Hematopoietic multipotent progenitor cell treated with erythropoietin and hydrocortisone succinate and interleukin-3 and kit ligand, for 4 days (in vitro differentiated cells): ENCODE measurements at places on chromosomes 11 and 22.

GRCh38 chr22:19802894-19803735, 42.5 kb downstream of the TBX1 start:
- DNase-seq: no peak

DNA sequence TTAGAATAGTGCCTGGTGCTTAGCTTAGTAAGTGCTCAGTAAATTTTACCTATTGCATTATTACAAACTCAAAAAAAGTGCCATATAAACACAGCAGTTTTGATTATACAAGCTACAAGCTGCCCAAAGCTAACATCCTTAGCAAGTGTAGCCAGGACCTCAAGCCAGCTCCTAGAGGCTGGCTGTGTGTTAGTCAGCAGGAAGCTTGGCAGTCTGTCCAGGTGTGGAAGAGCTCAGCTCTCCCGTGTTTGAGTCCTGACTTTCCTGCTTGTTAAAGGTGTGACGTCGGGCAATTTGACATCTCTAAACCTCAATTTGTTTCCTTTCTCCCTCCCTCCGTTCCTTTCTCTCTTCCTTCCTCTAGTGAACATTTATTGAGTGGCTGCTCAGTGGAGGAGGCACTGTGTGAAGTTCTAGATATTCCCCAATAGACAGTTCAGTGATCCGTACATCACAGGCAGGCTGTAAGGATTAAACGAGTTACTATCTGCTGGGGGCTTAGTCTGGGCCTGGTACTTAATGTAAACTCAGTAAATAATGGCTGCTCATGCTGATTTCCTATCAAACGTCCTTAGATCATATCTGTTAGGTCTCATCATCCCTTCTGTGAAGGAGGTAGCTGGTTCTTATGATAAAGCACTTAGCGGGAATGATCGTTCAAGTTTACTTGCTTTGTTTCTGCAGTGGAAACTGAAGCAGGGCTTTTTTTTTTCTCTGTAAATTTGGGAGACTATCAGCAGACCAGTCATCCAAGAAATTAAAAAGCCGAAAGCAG, 68.7 kb downstream of the PRR5L start:
- no peak for DNase-seq

DNA sequence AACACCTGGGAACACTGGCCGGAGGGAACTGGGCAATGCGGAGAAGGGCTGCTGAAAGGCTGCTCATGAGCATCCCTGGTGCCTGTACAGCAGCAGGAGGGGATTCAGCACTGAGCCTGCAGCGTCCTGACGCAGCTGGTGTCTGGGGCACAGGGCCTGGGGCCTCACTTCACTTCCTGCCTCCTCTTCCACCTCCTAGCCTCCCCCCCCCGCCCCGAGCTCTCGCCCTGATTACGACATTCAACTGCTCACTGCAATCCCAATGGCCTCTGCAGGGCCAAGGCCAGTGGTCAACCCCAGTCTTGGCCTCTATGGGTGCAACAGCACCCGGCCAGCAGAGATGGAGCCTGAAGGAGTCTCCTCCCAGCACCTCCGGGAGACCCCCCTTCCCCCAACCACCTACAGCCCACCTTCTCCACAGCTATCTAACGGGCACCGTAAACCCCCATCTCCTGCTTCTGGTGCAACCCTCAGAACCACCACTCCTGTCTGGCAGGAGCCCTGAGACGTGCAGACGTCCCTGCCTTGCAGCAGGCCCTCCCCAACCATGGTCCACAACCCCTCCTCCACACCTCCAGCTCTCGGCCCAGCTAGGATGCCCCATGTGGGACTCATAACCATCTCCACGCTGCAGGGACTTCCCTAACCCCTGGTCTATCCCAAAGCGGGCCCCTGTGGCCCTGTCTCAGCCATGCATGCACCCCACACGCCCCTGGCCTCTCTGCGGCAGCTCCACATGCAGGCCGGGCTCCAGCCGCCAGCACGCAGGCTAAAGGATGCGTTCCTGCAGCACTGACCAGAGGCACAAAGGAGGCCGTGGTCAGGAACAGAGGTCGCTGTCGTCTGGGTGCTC, 38.2 kb downstream of the BRD1 start:
- peak; percentile 76 for DNase-seq

DNA sequence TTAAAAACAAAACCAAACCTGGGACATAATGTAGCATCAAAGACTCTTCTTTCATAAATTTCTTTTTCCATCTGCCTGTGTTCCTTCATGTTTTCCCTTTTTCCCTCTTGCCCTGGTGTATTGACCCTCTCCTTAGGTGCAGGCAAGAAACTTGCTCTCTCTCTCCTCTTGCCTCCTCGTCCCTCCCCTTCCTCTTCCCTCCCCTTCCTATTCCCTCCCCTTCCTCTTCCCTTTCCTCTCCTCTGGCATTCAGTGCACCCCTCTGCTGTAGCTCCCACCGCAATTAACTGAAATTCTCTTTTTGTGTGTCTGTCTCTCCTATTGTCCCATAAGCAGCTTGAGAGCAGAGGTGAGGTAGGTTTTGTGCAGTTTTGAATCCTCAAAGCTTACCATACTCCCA, 49.9 kb downstream of the CSF2RB start:
- no peak for DNase-seq

GRCh38 chr11:12155696-12156095, 45.3 kb downstream of the MICAL2 start:
- no peak for DNase-seq

DNA sequence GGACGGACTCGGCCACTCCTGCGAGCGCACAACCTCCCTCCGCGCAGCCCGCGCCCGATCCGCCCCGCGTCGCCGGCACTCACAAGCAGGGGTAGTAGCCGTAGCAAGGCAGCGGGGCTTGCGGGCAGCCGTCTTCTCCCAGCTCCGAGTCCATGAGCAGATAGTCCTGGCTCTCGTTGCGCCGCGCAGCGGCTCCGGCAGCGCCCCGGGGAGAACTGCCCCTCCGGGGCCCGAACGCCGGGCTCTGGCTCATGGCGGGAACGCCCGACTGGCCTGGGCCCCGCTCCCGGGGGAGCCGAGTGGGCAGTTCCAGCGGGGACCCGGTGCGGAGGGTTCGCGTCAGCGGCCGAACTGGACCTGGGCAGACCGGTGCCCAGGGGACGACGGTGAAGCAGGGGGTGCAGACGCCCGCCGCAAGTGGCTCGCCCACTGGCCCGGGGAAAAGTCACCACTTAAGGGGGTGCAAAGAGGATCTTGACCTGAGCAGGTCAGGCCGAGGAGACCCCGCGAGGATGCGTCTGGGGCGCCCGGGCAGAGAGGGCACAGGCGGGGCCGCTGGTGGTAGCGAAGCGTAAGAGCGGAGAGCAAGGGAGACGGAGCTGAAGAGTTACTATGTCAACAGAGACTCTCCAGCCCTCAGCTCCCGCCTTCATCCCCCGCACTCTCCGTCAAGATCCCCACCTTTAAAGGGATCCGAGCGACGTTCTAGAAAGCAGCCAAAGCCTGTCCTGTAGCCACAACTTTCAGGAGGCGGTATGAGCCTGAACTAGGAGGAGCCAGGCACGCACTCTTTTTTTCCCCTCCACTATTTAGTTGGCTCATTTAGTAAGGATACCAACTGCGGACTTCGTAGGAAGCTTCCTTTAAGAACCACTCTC, at the start of gene TRPC6:
Gene TRPC6, minus strand, starts transcription at position 757 of the 878 bp plus-strand sequence. Its CDS starts 504 bp downstream, at position 253.
- peak; percentile 24 for DNase-seq

GRCh38 chr22:34161431-34162123, 241.3 kb upstream of the LARGE1 start:
- no peak for DNase-seq
